ENCODE measurements at places on chromosomes 5 and 9.

GRCh38 chr9:121871431-121872025, 220.1 kb downstream of the DAB2IP start:
- no peak for DNase-seq

DNA sequence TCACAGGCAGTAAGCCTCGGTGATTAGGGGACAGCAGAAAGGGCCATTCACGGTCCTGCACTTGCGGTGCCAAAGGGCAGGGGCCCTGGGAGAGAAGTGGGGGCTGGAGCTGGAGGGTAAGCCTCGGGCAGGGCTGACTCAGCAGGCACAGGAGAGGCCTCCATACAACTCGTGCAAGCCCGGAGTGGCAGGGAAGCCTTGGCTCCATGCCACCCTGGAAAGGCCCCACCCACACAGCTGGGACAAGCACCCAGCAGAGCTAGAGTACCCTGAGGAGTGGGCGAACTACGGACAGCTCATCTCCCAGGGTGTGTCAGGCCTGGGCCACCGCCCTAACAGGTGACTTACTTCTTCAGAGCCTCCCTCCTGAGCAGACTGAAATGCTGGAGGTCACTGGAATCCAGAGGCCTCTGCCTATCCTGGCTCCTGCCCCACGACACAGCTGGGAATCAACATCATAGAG, 5.6 kb upstream of the CAMK2A start:
- DNase-seq: no peak

GRCh38 chr5:373710-374602, 52.4 kb downstream of the AHRR start:
- no peak for DNase-seq

GRCh38 chr9:91549177-91549576, 125.5 kb upstream of the NFIL3 start:
- DNase-seq: no peak

DNA sequence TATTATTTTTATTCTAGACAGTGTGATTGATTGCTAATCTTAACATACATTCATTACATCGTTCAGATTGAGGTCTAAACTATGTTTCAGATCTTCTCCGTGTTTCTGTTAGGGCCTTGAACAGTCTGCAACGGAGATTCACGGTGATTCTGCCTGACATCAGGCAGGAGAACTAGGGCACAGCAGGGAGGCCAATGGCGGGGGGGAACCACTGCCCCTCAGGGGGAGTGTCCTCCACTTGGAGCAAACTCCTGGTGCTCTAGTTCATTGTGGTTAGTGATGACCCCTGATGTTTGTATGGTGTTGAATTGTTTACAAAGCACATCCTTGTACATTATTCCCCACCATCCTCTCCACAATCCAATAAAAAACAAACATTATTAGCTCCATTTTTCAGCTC, 173.5 kb downstream of the ZNF608 start:
- no peak for DNase-seq

DNA sequence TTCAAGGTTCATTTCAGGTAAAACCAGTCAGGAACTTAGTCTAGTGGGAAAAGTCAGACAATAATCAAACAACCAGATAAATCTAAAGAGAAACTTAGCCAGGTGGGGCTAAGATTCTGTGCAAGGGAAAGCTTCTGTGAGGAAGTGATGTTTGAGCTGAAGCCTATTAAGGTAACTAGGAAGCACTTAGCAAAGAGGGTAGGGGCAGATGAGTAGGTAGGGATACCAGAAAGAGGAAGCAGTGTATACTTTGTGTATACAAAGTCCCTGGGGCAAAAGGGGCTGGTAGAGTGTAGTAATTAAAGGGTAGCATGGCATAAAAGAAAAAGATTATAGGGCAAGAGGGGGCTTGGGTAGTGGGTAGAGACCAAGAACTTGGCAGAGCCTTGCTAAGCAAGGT, 3.6 kb upstream of the SPATA24 start:
- no peak for DNase-seq

All from GM12864 (cell line).